CD8-positive, alpha-beta T cell (primary cell): ENCODE measurements at places on chromosomes 3 and 15. TPM values are rescaled to one million over a fixed set of nuclear protein-coding genes. Genes with fewer than 3 reads are reported as not detected.

DNA sequence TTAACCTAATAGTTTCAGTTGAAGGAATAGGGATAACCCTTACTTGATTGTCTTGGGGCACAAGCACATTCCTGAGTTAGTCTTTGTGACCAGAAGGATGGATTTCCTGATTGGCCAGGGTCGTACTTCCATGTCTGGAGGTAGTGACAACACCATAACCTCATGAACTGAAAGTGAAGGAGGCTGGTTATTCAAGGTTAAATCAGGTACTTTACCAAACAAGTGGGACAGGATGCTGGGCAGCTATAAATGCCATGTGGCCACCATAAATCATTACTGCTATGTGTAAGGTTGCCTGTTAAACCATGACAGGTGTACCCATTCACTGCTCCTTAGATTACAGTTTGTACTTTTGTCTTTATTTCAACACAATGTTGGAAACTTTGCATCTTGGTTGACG, 128.3 kb upstream of the SAMMSON start:
- DNase-seq = no peak

- no peak for DNase-seq
Observed at GRCh38 chr3:45611209-45611608, 16.7 kb downstream of the LIMD1 start.

DNA sequence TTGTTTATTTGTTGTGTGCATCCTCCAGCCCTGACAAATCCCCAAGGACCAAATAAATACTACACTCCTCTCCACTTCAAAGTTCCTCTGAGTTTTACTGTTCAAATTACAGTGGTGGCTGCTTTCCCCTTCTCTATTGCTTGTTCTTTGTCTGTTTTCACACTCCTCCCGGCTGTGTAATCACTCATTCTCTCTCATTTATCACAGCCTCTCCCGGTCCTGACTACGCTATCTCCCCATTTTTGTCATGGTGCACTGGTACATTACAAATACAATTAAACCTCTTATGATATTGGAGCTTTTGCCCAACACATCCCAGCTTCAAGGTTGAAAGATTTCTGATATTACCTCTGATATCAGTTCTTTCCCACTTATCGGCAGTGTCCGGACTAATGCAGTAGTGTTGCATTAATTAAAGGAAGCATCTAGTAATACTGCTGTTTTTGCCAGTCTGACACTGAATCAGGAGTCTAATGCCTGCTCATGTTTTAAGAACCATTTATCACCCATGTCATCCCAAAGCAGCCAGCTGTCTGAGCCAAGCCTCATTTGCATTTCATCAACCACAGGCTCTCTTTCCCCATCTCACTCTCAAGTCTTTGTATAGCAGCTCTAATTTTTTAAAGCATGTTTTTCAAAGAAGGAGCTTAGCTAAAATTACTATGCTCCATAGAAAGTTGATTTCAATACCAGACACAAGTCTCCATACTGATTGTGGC, 740.5 kb downstream of the ROBO2 start:
- no peak for DNase-seq

FES gene
- total RNA-seq = 4.9 TPM

GRCh38 chr3:36908647-36909180, 36.1 kb downstream of the TRANK1 start:
- DNase-seq = no peak

- no peak for DNase-seq
Observed at GRCh38 chr3:37295925-37296324, 121.5 kb upstream of the LRRFIP2 start.

FBLN2 gene
- total RNA-seq = 13.7 TPM

DNA sequence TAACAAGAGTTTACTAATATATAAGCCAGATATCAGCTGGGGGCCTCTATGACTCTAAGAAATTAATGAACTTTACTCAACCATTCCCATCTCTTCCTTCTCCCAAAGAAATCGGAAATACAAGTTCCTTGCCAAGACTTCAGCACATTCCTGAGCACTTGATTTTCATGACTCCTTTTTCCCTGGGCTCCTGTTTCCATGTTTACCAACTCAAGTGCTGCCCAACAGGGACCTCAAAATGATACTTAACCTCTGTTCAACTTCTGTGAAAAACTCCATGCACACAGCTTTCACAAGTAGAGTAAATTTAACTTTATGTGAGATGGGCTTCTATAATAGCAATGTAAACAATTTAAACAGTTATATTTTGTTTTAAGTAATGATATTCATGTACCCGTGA, 315.8 kb upstream of the CDIN1 start:
- DNase-seq = no peak

WDR49 gene
- not detected for total RNA-seq

GRCh38 chr3:173733029-173733652, 335.6 kb downstream of the NLGN1 start:
- DNase-seq = no peak

DNA sequence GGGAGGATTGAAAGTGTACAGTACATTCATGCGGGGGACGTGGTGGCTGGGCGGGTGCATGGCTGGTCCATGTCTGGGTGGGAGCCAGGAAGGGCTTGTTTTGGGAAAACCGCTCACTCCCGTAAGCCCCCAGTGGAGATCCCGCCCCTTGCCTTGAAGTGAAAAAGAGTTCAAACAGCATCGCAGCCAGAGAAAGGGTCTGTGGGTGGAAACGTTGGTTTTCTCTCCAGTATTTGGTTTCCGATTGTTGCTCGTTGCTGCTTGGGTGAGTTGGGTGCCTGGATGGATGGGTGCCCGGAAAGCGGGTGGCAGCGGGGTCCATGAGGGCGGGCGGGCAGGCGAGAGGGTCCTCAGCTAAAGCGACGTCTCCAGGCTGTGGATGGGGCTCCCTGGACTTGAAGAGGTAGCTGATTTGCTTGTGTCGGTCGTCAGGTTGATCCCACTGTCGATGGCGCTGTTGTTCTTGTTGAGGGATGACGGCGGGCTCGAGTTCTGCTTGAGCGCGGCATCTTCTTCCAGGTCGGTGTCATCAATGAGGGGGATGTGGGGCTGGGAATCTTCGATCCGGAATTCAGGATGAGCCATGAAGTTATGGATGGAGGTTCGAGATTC, 7.7 kb upstream of the SEC13 start:
- DNase-seq = no peak

BFSP2 gene
- total RNA-seq = not detected

SENP8 gene
- not detected for total RNA-seq

DNA sequence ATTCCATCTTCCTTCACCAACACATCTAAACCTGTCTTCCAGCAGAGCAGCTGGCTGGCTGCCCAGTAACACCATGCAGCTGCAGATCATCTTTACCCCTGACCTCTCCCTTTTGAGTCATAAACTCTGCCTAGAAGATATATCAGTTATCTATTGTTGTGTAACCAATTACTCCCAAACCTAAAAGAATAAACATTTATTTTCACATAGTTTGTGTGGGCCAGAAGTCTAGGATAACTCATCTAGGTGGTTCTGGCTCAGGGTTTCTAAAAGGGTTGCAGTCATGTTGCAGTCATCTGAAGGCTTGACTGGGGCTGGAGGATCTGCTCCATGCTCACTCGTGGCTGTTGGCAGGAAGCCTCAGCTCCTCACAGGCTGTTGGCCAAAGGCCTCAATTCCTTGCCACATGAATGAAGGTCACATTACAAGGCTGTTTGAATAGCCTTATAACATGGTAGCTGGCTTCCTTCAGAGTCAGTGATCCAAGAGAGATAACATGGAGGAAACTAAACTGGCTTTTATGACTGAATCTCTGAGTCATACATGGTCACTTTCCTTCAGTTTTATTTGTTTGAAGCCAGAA, 92.8 kb downstream of the GOLIM4 start:
- DNase-seq = no peak

DNA sequence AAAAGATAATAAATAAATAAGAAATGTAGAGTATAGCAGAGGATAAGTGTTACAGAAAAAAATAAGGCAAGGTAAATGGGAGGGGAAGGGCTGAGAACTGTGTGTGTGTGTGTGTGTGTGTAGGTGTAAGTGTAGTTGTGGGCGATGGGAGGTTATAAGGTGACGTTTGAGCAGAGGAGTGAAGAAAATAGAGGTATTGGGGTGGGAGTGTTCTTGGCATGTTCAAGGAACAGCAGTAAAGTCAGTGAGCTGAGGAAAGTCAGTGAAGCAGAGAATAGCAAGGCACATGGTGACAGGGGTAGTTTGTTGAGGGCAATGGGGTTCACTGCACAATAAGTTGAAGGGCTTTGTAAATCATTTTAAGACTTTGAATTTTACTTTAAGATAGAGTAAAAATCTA, 30.9 kb upstream of the ZNF148 start:
- no peak for DNase-seq

DNA sequence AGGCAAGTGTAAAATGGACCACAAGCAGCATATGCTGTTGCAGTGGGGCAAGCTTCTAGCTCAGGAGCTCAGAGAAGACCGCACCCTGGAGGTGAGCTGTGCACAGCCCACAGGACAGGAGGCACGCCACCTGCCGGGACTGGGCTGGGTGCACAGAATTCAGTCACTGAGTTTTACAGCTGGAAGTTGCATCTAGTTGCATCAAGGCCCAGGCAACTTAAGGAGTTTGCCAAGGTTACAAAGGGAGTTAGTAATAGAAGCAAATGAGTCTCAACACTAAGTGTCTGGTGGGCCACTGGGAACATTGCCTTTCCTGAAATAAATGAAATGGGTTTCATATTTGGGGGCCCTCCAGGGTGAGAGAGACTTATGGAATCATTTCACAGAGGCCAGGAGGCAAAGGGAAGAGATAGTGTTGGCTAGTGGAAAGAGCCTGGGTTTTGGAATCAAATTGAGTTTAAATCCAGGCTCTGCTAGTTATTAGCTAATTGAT, 36.0 kb upstream of the TIMP4 start:
- DNase-seq = no peak

GRCh38 chr15:59170295-59171066, 36.2 kb upstream of the LDHAL6B start:
- DNase-seq = no peak

DNA sequence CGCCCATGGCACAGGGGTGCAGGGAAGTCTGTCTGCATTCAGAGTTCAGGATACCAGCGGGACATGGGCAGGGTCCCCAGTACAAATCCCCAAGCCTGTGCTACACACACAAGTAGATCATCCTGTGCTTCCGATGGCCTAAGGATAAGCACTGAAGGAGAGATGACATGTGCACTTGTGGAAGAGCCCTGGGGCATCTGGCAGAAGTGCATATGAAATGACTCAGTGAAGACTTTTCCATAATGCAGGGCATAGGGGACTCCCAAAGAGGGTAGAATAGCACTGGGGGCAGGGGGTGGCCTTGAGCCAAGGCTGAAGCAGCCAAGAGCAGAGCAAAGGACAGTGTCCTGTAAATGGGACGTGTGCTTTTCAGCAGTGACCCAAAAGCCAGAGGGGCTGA, 22.9 kb downstream of the ADAMTS17 start:
- DNase-seq = no peak

XCR1 gene
- total RNA-seq = not detected

DNA sequence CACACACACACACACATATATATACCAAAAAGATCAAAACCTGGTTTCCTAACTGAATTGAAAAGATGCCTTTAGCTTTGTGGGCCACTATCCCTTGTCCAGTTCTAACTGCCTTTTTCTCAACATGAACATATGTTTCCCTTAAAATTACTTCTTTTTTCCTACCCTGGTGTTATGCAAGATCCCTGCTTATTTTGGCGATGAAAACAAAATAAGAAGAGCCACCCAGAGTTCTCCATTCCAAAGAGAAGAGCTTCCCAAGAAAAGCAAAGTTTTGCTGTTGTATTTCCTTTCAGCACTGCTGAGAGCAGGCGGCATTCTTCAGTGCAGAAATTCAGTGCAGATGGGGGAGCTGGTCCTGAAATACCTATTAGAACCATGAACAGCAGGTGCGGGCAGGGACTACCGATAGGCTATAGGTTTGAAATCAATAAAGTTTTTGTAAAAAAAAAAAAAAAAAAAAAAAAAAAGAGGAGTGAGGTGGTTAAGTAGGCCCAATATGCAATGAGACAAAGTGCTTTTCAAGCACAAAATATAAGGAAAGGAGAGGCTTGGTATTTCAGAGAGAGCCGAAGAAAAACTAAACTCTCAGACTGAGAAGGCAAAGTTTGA, 238.0 kb downstream of the FOXP1 start:
- peak; percentile 28 for DNase-seq

- no peak for DNase-seq
Observed at GRCh38 chr3:118936811-118937210, 97.8 kb downstream of the IGSF11 start.

DNA sequence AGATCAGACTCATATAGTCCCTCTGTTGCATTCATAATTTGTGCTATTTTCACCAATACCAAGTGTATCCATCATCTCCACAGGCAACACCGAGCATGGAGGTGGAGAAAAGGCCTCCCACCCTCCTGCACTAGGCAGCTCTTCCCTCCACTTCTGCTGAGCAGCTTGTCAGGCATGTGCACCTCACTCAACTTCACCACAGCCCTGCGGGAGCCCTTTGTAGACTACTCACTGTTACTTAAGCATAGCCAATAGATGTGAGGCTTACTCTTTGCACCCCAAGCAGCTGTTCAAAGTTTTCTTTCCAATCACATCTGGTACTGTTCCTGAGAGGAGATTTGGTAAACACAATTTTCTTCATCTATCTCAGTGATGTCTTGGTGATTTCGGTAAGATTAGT, 16.9 kb upstream of the GUCA1C start:
- no peak for DNase-seq
